ENCODE measurements at places on chromosomes 6 and 20.
A peak's percentile ranks its signal among the peaks of the same experiment; 100 is the strongest.

- H3K4me3 ChIP-seq: no peak overlapping the region
- H3K27ac ChIP-seq: no peak overlapping the region
- no peaks in the 10 kb centered on the region for H3K36me3 ChIP-seq
- no peak for DNase-seq
- no peaks in the 10 kb centered on the region for H3K27me3 ChIP-seq
Observed at GRCh38 chr20:52744441-52744840, 227.7 kb upstream of the TSHZ2 start.

DNA sequence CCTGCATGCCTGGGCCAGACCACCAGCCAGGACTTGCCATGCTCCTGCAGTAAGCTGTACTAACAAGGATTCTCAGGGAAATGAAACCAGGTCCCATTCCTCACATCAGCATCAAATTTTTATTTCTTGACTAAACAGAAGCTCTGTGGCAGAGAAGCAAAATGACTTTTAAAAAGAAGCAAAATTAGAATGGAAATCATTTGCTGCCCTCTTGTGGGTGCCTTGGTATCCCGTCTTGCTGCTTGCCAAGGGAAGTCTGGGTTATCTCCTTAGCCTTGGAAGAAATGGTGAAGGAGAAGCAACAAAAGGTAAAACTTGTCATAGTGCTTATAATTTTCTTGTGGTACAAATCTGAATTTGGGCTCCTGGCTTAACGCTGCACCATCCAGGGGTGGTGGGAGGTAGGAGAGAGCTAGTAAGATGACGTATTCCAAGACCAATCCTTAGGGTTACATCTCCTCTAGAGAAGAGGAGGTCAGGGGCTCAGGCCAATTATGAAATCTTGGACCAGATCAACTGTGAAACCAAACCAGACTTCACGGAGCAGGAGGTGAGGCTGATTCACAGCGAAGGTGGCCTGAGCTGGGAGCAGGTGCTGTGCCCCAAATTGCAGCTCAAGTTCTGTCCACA, 107.5 kb downstream of the FAXC start:
- DNase-seq: no peak
- no peak overlapping the region for H3K4me3 ChIP-seq
- H3K27ac ChIP-seq: no peak overlapping the region
- H3K27me3 ChIP-seq: peaks cover 5% of the 10 kb centered on the region
- H3K4me1 ChIP-seq: no peaks in the 10 kb centered on the region
- H3K36me3 ChIP-seq: no peaks in the 10 kb centered on the region

DNA sequence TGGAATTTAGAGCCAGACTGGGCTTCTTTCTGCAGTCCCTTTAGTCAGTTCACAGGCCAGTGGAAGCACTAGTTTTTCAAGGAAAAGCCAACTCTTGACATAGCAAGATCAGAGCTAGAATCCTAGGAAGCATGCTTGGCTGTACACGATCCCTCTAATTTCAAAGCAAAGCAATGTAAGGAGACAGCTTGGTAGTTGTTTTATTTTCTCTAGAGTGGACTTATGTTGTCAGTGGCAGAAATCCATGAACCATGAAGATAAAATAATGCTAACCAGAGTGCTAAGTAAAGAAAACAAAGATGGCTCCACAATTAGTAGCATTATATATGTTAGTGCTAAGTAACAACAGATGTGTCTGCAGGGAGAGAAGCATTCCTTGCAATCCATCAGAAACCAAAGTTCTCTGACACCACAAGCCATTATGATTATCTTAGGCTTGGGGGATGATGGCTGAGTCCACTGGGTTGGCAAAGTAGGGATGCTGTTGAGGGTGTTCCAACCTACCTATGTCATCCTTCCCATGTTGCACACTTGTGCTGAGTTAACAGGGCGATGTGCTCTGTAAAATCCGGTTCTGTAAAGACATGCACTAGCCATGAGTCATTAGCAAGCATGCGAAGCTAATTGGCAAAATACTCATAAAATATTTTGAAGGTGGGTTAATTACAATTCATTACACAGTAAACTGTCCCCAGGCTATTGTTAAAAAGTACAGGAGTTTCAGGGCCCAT, 115.2 kb downstream of the BMP2 start:
- H3K27ac ChIP-seq: no peak overlapping the region
- no peaks in the 10 kb centered on the region for H3K27me3 ChIP-seq
- no peak overlapping the region for H3K4me3 ChIP-seq
- DNase-seq: no peak
- no peaks in the 10 kb centered on the region for H3K36me3 ChIP-seq

GRCh38 chr20:10481676-10482075, 46.6 kb downstream of the SLX4IP start:
- H3K36me3 ChIP-seq: no peaks in the 10 kb centered on the region
- no peaks in the 10 kb centered on the region for H3K27me3 ChIP-seq
- no peaks in the 10 kb centered on the region for H3K4me1 ChIP-seq
- H3K4me3 ChIP-seq: no peak overlapping the region
- DNase-seq: no peak

DNA sequence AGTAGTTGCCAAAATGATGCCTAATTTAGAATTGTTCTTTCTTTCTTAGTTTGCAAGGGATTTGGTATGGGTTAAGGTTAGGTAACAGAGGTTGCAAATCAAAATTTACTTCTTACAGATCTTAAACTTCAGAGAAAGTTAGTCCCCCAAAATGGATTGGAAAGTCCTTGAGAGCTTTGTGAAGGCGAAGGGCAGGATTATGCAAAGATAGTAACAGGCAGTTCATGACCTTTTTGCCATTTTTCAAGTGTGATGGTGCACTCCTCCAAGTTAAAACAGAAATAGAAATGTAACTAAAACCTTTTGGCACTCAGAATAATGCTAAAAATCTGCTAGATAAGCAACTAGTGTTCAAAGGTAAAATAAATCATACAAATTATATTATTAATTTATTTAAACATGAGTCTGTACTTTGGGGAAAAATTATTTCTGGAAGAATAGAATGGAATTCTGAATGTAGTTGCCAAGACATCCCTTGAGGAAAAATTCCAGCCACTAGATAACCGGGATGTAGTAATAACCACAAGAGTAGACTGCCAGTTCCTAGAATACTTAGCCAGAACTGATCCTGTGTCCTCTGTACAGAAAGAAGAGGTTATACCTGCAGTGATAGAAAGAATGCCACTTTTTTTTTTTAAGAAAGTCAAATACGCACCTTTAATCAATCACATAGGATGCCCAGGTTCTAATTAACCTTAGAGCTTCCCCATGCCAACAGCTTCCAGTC, 31.8 kb upstream of the DAAM2 start:
- no peaks in the 10 kb centered on the region for H3K27me3 ChIP-seq
- peaks cover 4% of the 10 kb centered on the region for H3K4me1 ChIP-seq
- no peaks in the 10 kb centered on the region for H3K36me3 ChIP-seq
- DNase-seq: no peak
- no peak overlapping the region for H3K4me3 ChIP-seq

DNA sequence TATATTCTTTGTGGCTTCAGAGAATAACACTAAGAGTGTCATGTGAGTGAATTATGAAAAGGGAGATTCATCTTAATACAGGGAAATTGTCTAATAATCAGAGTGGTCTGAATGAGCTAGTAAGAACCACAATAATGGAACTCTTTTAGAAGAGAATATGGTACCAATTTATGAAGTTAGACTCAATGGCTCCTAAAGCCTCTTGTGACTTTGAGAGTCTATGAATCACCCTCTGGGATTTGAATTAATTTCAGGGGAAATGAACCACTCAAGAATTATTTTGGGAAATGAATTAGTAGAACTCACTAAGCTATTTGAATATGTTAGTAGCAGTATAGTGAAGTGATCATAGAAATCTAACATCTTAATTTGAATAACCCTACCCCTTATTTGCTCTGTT, 14.3 kb downstream of the PCMT1 start:
- no peak overlapping the region for H3K27ac ChIP-seq
- no peaks in the 10 kb centered on the region for H3K4me1 ChIP-seq
- DNase-seq: no peak
- no peaks in the 10 kb centered on the region for H3K27me3 ChIP-seq
- H3K4me3 ChIP-seq: no peak overlapping the region

GRCh38 chr6:124684621-124685020, 277.6 kb upstream of the RNF217 start:
- no peaks in the 10 kb centered on the region for H3K27me3 ChIP-seq
- DNase-seq: no peak
- H3K36me3 ChIP-seq: no peaks in the 10 kb centered on the region
- no peak overlapping the region for H3K27ac ChIP-seq
- no peak overlapping the region for H3K4me3 ChIP-seq

DNA sequence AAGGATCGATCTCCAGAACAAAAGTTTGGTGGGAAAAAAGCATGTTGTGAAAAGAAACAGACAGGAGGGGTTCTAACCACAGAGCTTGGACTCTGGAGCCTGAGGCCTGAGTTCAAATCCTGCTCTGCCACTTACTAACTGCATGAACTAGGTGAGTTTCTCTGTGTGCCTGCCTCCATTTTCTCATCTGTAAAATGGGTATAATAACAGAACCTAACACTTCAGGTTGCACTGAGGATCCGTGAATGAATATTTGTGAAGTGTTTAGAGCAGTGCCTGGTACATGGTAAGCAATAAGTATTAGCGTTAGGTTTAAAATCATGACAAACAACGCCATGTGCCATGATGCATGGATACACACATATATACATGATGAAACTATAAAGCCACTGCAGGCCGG, 36.6 kb downstream of the TTLL9 start:
- no peaks in the 10 kb centered on the region for H3K27me3 ChIP-seq
- H3K4me1 ChIP-seq: no peaks in the 10 kb centered on the region
- H3K4me3 ChIP-seq: no peak overlapping the region
- no peaks in the 10 kb centered on the region for H3K36me3 ChIP-seq
- no peak for DNase-seq

- DNase-seq: no peak
- H3K36me3 ChIP-seq: no peaks in the 10 kb centered on the region
- H3K4me1 ChIP-seq: no peaks in the 10 kb centered on the region
Observed at GRCh38 chr20:32623667-32624157, 38.6 kb upstream of the NOL4L start.

- H3K4me3 ChIP-seq: no peak overlapping the region
- no peak overlapping the region for H3K27ac ChIP-seq
- no peak for DNase-seq
- no peaks in the 10 kb centered on the region for H3K4me1 ChIP-seq
Observed at GRCh38 chr6:12077021-12077710, 65.1 kb downstream of the HIVEP1 start.

DNA sequence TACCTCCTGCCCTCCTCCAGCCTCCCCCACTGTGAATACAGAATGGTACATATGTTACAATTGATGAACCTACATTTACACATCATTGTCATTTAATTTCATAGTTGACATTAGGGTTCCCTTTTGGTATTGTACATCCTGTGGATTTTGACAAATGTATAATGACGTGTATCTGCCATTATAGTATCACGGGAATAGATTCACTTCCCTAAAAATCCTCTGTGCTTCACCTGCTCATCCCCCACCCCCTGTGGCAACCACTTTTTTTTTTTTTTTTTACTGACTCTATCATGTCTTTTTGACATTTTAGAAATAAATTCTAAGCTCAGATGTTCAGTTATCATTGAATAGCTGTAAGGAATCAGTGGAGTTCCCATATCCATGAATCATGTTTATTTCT, 30.4 kb downstream of the HECA start:
- no peak overlapping the region for H3K4me3 ChIP-seq
- H3K27ac ChIP-seq: no peak overlapping the region
- H3K4me1 ChIP-seq: peaks cover 2% of the 10 kb centered on the region
- no peaks in the 10 kb centered on the region for H3K27me3 ChIP-seq
- no peak for DNase-seq

DNA sequence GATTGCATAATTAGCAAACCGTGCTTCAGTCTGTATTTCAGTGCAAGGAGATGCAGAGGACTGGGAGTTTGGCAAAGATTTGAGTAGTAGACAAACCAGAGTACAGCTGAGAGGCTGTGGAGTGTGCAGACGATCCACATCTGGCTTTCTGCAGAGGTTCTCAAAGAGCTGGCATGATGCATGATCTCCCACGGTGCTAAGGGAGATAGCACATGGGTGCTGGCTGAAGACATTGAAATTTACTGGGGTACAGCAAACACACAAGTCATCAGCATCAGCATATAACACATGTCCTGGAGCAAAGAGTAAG, 79.0 kb upstream of the FAM184A start:
- H3K4me1 ChIP-seq: no peaks in the 10 kb centered on the region
- no peak for DNase-seq
- H3K4me3 ChIP-seq: no peak overlapping the region
- no peak overlapping the region for H3K27ac ChIP-seq

DNA sequence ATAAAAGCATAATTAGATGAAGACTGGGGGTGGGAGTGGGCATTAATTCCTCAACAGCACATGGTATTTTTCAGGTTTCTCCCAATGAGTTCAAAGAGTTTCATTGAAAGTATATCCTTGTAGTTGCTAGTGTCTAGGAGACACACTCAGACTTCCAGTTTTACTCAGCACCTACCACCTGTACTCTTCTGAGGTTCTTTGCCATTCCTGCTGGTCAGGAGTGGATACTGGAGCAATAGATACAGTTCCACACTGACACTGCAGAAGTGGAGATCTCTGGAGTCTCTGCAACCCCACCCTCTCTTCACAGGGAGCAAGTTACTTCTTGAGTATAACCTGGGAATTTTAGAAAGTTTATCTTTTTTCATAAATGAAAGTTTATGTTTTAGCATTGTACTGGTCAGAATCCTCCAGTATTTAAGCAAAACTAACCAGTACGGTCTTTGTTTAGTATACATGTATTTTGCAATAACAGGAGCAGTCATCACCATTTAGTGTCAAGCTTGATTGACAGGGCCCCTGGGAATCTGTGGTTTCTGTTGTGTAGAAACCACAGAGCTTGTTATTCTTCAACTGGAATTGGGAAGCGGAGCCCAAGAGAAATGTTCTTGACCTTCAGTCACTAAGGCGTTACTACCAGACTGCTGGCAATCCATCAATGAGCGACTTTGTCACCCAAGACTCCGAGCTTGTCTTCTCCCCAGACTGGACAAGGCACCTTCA, 148.1 kb downstream of the ZDHHC14 start:
- no peaks in the 10 kb centered on the region for H3K4me1 ChIP-seq
- H3K27me3 ChIP-seq: no peaks in the 10 kb centered on the region
- peak; percentile 68 for DNase-seq
- no peak overlapping the region for H3K27ac ChIP-seq

DNA sequence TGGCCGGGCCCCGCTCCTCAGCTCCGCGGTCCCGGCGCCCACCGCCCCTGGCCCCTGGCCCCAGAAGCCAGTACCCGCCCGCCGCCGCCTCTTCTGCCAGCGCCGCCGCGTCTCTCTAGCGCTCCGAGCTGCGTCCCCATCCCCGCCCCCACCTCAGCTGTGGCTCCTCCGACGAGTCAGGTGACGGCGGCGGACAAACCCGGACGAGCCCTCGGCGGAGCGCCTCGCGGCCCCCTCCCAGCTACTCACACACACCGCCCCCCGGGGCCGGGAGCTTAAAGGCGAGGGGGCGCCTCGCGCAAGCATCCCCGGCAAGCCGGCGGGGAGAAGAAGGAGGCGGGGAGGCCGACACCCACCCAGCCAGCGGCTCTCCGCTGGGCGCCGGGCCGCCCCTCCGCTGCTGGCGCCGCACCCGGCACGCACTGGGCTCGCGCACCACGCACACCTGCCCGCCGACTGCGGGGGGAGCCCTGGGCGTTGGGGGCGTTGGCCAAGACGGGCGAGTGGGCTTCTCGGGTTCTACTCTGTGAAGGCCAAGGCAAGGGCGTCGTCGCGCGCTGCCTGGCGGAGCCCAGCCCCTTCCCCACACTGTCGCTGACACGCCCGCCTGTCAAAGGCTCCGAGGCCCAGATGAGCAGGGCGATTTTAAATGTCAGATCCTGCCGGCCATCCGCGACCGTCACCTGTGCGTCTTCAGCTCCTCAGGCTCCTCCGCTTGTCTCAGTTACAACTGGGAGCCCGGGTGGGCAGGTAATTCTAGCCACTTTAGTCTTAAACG, at the start of gene SNAP91:
SNAP91 (minus strand) TSS at position 132 of the 778 bp plus-strand sequence. CDS start 1,174 bp downstream, outside the sequence.
- H3K4me1 ChIP-seq: no peaks in the 10 kb centered on the region
- no peaks in the 10 kb centered on the region for H3K27me3 ChIP-seq

GRCh38 chr6:156718647-156719394, 58.4 kb upstream of the ARID1B start:
- H3K36me3 ChIP-seq: no peaks in the 10 kb centered on the region
- no peaks in the 10 kb centered on the region for H3K4me1 ChIP-seq
- H3K27ac ChIP-seq: no peak overlapping the region
